ENCODE measurements at places on chromosomes 1 and 21.

DNA sequence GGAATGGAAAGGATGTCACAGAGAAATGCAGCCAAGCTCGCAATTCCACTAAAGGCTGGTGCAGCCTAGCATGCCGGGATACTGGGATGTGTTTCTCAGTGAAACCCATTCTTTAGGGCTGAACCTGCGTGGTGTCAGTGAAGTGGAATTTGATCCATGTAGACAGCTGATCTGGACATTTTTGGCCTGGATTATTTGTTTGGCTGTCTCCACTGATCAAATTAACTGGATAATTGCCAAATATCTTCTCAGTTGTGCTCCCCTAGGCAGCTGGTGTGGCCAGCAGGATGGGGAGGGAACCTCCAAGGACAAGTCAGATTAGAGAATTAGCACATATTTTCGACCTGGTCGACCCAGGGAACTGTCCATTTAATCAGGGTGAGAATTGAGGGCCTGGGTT is 318.4 kb downstream of the RPS6KC1 start:
- DNase-seq, result no peak

GRCh38 chr21:35987475-35987874 is 72.9 kb downstream of the SETD4 start:
- DNase-seq, result no peak

DNA sequence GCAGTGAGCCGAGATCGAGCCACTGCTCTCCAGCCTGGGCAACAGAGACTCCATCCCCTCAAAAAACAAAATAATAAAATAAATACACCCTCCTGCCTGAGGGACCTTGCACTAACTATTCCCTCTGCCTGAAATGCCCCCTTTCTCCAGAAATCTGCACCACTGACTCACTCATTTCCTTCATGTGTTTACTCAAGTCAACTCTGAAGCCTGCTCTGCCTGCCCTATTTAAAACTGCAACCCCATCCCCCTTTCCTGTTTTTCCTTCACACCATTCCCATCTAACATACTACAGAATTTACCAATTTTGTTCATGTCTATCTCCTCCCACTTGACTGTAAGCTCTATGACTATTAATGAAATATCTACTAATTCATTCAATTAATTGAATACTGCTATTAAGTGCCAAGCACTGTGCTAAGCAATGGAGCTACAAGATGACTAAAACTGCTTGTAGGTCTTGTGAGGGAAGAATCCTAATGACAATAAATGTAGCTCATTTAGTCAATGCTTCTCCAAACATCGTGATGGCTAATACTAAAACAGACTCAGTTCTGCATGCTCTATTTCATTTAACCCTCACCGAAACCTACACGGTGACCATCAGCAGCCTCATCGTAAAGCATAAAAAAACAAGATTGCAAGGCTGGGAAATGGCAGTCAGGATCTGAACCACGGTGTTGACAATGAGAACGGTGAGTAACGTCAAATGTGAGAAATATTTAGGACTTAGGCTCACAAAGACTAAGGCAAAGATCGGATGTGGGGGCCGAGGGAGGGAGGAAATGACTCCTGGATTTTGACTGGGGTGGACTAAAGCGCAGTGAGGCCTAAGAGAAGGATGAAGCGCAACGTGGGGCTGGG is 749 bp upstream of the TMEM39B start:
- DNase-seq, result no peak

- DNase-seq, result no peak
These were observed 56.9 kb downstream of the EIF2B3 start for GRCh38 chr1:44929531-44929930.

GRCh38 chr1:159987186-159987585 is 33.1 kb upstream of the SLAMF9 start:
- no peak for DNase-seq

- DNase-seq, result no peak
These were observed 245.0 kb downstream of the USH2A start for GRCh38 chr1:216178281-216178680.

DNA sequence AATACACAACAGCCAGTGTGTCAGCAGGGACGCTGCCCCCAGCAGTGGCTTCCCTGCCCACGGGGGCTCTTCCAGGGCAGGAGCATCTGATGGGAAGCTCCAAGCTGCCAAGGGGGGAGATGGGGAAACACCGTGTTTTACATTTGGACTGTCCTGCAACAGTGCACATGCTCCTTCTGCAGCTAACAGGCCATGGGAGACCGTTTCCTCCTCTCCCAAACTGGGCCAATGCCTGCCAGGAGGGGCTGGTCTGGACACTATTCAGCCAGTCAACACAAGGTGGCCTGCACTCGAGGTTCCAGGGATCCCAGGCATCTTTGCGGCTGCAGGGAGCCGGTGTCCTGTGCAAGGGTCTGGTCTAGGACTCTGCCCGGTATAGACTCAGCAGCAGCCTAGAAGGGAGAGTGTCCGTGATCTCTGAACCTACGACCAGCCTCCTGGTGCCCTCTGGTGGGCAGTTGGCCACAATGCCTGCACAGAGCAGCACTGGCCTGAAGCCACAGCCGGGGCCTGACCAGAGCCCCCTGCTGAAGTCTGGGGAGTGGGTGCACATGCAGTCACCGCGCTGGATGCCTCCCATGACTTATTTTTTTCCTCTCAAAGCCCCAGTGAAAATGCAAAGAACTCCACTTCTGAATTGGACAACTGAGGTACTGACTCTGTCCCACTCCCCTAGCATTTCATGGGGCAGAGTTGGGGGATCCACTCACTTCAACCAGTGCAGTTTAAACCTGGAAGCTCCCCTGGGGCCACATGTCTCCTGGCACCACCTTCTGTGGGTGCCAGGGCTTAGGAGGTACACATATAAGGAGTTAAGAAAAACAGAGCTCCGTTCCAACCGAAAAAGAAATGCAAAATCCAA is 33.3 kb downstream of the RCC2 start:
- DNase-seq, result peak; percentile 26

- no peak for DNase-seq
These were observed 59.4 kb upstream of the GNG4 start for GRCh38 chr1:235709018-235709417.

GRCh38 chr1:16215882-16216753 is 3.7 kb upstream of the ARHGEF19 start:
- DNase-seq, result peak; percentile 71

GRCh38 chr1:76110666-76111065 is 36.1 kb downstream of the ST6GALNAC3 start:
- no peak for DNase-seq

DNA sequence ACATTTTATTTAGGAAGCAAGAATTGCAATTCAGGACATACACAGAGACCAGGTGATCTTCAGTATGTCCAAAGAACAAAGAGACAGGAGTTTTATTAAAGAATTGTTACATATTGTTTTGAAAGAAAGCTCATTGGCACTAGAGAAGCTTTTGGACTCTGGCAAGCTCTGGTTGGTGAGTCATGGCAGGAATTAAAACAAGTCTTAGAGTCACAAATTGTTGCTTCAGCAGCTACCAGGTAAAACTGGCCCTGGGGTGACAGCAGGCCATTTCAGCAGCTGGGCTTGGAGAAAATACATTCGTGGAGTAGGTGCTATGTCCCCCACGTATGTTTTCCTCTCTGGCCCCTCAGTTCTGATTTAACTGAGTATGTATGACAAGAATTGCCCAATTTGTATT is 58.8 kb downstream of the MAP3K21 start:
- no peak for DNase-seq

GRCh38 chr21:43702785-43703034 is 16.2 kb upstream of the PDXK start:
- DNase-seq, result no peak

DNA sequence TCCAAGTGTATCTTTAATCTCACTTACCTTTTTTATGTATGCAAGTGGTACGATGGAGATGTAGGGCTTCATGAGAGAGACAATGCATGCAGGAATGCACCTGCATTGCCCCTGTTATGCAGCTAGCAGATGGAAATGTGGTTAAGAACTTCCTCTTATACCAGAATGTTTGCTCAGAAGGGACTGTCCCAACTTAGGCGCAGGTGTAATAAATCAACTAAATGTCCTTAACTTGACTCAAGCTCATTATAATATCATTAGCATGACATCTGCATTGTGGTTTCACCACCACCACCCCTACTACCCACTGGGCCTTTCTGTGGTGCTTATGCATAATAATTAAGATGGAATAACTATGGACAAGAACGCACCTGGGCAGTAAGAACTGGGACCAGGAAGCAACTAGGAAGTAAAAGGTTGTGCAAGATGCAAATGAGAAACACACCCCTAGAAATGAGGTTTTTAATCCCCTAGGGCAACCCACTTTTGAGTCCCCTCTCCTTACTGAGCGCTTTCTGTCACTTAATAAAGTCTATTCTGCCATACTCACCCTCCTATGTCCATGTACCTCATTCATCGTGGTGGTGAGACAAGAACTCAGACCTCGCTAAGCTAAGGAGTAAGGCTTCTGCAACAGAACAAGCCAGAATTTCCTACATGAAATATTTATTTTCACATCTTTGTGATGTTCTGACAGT is 1103.3 kb upstream of the B3GALT2 start:
- peak; percentile 23 for DNase-seq

DNA sequence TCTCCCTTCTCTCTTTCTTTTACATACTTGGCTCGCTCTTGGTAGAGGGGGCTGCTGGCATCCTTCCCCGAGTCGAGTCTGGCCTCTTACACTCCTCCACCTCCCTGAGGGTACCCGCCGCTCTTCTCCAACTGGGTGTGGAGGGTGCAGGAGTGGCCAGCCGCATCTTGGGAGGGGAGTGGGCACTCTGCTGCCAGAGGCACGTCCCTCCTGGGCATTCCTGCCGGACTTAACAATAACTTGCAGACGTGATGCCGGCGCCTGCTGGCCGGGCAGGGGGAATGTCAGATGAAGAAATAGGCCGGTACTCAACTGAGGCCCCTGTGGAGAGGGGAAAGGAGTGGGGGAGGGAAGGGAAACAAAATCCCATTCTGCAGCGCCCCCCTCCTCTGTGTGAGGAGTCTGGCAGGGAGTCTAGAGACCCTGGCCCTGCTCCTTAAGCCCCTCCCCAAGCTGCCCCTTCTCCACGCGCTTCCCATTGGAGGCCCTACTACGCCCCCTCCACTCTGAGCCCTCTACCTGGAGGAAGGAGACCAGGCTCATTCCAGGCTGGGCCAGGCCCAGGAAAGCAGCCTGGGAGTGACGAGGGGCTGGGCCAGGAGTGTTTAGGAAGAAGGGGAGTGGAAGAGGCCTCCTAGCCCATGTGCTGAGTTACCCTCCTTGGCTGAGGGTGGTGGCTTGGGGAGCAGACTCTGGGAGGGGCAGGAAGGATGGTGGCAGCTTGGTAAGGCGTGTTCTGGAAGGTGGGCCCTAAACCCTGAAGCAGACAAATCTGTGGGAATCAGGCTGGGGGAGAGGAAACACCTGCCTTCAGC is 1.8 kb downstream of the ATP2B4 start:
- no peak for DNase-seq

DNA sequence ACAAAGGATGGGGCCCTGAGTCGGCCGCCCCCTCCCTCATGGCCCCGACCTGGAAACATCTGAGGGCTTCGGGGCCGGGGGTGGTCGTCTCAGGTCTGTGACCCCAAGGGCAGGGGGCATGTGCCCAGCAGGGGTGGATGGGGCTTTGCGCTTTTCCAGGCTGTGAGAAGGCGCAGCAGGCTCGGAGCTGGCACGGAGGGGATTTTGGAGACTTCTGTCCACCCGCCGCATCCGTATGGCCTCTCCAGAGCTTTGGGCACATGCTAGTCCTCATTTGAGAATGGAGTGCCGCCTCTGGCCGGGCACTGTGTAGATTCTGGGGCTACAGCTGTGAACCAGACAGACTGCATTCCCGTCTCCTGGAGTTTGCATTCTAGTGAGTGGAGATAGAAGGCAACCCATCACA is 66.1 kb upstream of the WNT4 start:
- no peak for DNase-seq

DNA sequence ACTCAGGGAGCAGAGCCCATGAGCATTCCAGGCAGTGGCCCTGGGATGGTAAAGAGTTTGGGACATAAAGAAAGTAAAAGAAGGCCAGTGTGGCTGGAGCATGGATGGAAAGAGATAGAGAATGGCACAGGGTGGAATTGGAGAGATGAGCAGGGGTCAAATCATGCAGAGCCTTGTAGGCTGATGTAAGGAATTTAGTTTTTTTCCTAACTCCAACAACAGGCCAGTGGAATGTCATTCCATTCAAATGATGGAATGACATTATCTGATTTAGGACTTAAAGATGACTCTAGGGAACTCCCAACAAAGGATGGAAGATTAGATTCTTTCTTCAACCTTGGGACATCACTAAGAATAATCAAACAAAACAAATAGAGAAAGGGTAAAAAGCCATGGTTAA is 12.8 kb upstream of the S100A2 start:
- DNase-seq, result no peak

DNA sequence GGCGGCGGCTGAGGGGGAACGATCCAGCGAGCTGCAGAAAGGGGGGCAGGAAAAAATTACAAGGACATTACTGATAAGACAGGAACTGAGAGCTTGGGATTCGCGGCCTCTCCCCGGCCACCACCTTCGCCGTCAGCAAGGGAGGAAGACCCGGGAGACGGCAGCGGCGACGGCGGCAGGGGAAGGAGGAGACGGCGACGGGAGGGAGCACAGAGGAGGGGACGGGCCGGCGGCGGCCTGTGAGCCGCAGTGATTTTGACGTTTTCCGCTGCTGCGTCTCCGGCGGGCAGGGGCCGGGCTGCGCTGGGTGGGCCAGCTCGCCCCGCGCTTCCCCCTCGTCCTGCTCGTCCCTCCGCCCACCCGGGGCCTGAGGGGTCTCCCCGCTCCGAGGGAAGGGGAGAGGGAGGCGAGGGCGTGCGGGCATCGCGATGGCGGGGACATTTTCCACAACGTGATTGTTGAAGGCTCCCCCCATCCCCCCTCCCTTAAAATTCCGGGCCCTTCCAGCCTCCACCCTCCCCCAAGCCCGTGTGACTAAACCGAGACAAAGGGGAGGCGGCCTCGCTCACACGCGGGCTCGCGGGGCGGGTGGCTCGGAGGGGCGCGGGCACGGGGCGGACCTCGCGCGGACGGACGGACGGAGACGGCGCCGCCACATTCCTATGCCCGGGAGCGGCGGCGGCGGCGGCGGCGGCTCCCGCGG is 407 bp downstream of the CAMSAP2 start:
- no peak for DNase-seq

- no peak for DNase-seq
These were observed 44.3 kb upstream of the RGL1 start for GRCh38 chr1:183760661-183761060.

All from stimulated activated CD4-positive, alpha-beta T cell treated with anti-CD3 and anti-CD28 coated beads, Interleukin-15, amount 100 ng/mL, for 48 hours (primary cell).